ENCODE measurements at places on chromosomes 1 and 21. TPM values are rescaled to one million over a fixed set of nuclear protein-coding genes. Genes with fewer than 3 reads are reported as not detected.

- DNase-seq = no peak
Measured at GRCh38 chr21:32978331-32979270, 47.1 kb upstream of the OLIG2 start.

TUT4 gene
- total RNA-seq = 120 TPM

- no peak for DNase-seq
Measured at GRCh38 chr21:42174173-42174572, 44.8 kb upstream of the ABCG1 start.

SLC6A9 gene
- 24.5 TPM for total RNA-seq

- DNase-seq = no peak
Measured at GRCh38 chr1:62962014-62962812, 178.3 kb downstream of the ATG4C start.

GRCh38 chr21:15015622-15016471, 49.0 kb downstream of the NRIP1 start:
- no peak for DNase-seq

DNA sequence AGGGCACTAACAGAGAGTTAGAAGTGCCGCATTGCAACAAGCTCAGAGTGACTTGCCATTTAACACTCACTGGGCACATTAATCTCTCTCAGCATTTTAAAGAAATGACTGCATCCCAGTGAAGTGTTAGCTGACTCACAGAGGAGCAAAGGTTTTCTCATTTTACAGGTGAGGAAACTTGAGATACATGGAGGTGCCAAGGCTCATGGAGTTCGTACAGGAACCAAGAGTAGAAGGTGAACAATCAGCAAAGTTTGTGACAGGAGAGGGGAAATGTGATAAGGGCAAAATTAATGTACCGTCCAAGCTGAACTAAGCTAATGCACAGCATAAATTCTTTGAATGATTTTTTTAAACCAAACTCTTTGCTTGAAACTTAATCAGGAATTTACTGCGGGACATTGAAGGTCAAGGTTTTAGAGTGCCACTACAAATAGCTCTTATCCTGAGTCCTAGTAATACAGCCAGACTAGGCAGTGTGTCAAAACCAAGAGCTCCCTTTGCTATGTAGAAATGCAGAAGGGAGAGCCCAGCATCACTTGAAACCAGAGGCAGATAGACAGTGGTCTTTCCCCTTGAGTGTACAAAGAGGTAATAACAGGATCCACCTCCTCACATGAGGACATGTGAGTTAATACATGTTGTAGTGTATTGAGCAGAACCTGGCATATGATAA, 22.4 kb upstream of the NTPCR start:
- no peak for DNase-seq

DNA sequence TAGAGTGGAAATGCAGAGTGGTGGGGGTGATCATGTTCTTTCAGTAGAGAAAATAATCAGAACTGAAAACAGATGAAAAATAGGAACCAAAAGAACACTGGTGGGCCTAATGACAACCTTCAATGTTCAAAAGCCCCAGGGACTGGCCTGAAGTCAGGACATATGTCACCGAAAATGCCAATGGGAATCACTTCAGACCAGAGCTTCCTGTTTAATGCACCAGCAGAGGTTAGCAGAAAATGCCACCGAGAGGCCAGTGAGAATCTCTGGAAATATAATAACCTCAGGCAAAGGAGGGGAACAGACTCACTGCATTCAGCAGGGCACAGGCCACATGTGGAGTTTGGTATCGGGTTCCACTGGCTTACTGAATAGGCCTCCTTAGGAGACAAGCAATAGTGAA, 15.9 kb upstream of the CD58 start:
- DNase-seq = no peak

- no peak for DNase-seq
Measured at GRCh38 chr1:185158800-185159199, 1.8 kb downstream of the SWT1 start.

DNA sequence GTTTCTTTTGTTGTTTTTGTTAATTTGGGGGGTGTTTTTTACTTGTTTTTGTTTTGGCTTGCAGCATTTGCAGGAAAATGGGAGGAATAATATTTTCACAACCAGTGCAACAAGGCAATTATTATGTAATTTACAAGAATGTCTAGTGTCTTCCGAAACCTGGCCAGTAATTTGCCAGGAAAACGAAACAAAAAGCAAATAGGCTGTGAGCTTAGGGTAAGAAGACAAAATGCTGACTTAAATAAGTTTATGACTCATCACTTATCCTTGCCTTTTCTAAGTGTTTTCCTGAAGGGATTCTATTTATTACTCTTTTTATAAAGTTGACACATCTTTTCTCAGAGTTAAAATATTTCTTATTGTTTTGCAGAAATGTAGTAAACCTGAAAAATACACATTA, 49.8 kb downstream of the KCNT2 start:
- no peak for DNase-seq

- DNase-seq = no peak
Measured at GRCh38 chr1:56105397-56105796, 474.0 kb downstream of the PLPP3 start.

MROH7 gene
- total RNA-seq = 0.86 TPM

- DNase-seq = no peak
Measured at GRCh38 chr1:78549891-78550290, 59.1 kb downstream of the PTGFR start.

GRCh38 chr1:18578271-18578670, 52.4 kb upstream of the PAX7 start:
- DNase-seq = no peak

DNA sequence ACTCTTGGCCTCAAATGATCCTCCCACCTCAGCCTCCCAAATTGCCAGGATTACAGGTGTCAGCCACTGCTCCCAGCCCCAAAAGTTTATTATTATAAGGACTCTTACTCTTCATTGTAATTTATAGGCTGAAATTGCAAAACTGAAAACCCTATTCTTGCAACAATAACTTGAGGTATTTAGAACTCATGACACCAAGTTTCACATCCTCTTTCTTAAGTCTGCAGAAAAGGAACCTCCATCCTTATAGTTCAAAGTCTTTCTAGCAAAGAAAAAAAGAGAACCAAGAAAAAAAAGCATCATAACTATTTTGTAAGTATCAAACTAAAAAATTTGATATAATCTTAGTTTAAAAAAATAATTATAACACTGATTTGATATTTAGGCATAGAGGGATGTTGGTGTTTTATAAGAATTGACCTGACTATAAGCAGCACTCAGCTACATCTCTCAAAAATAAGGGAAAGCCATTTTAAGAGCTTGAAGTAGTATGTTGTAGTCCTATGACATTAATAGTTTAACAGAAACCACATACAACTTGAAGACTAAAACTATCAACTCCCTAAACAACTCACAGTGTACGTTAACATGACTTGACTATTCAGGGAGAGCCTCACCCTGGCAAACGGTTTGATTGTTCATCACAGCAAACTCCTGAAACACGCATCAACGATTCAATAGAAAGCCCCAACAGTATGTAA, 122.4 kb downstream of the AKT3 start:
- no peak for DNase-seq

AURKAIP1 gene
- total RNA-seq = 97.7 TPM

CD247 gene
- total RNA-seq = 160 TPM

DNA sequence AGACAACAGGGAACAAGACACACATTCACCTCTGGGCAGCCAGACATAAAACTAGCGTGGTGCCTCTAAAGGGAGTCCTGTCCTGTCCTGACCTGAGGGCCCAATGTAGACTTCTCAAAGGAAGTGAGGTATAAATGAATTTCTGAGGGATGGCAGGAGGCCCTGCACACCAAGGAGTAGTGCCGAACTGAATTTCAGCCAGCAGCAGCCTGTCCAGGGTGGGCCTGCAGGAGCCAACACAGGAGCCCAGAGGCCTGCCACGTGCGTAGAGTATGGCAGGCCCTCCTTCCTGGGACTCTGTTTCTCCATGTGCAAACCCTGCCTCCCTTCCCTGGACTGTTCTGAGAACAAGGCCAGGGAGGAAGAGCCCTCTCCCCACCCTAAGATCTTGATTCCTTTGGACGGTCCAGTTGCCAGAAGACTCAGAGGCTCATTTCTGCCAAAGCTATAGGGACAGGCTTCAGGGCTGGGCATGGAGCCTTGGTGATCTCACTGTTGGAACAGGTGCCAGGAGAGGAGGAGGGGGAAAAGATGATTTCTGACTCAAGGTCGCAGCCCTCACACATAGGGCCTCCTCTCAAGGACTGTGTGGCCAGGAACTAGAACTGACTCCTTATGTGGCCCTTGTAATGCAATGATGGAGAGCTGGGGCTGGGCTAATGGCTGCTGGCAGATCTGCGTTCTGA, 1.8 kb upstream of the FABP3 start:
- no peak for DNase-seq

- no peak for DNase-seq
Measured at GRCh38 chr1:219906924-219907771, 21.2 kb downstream of the SLC30A10 start.

GRCh38 chr1:57471995-57472394, 48.1 kb upstream of the DAB1 start:
- no peak for DNase-seq

DNA sequence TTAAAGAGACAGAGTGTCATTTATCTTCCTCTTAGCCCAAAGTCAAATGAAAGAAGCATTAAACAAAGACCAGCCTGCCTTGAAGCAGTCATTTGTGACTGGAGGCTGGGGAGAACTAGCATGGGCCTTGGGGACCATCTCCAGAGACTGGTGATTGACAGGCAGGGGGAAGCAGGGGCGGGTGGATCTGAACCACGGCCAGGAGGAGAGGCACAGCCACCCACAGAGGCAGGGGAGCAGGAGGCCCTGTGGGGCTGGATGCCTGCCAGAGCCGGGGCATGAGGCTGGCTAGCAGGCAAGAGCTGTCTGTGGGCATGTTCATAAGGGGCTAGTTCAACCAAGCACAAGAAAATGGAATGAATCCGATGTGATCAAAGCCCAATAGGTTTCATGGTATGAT, 73.9 kb downstream of the PLXNA2 start:
- no peak for DNase-seq

GRCh38 chr1:204544321-204544720, 28.1 kb downstream of the MDM4 start:
- DNase-seq = no peak

KRTAP19-3 gene
- total RNA-seq = not detected

- DNase-seq = no peak
Measured at GRCh38 chr1:222644636-222644980, 26.7 kb downstream of the MIA3 start.

ELK4 gene
- total RNA-seq = 72.8 TPM

DNA sequence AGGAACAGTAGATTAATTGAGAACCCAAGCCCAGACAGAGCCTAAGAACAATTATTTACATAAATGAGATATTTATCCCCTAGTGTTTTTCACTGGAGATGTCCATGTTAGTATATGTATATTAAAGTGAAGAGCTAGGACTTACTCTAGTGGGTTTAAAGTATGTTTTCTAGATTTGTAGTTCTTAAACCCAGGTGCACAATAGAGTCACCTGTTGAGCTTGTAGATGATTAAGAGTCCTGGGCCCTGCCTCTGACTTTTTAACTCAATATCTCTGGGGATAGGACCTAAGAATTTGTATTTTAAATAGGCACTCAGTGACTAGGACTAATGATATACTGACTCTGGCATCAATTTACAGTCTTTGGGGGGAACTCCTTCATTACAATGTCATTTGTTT, 112.8 kb downstream of the DNAH14 start:
- DNase-seq = no peak

GRCh38 chr1:65151641-65152040, 3.6 kb downstream of the AK4 start:
- no peak for DNase-seq

DNA sequence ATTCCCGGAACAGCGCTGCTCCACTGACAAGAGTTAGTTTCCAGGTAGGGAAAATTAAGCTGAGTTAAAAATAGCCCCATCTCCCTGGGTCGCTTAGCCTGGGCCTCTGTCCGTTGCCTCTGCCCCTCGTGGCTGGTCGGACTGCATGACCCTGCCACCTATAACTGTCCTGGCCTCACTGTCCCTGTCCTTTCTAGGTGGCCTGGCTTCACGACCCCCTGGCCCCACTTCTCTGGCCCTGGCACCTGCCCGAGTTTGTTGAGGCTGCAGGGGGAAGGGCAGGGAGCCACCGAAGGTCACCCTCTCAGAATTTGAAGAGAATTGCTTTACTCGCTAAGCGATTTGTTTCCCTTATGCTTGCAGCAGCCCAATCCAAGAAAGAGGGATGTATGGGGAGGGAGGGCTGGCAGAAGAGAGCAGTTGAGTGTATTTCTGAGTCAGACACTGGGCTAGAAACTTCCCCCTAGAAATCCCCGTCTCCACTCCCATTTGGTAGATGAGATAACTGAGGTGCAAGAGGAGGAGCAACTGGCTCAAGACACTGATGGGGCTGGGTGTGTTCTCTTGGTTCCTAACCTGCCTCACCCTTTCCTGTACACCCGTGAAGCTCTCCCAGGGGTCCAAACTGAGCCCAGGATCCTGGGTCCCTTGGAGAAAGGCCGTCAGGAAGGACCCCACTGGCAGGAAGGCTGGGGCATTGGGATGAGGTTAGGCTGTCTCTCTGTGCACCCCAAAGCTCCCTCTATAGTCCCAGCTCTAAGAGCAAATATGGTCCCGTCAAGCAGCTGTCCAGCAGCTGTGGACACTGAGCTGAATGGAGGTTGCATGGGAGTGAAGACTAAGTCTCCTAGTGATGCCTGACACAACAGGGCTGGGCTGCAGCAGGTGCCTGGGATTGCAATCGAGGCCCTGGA, 2.9 kb upstream of the EDN2 start:
- no peak for DNase-seq

- DNase-seq = no peak
Measured at GRCh38 chr1:236207121-236207520, 64.8 kb downstream of the GPR137B start.

GBP5 gene
- 209 TPM for total RNA-seq

DNA sequence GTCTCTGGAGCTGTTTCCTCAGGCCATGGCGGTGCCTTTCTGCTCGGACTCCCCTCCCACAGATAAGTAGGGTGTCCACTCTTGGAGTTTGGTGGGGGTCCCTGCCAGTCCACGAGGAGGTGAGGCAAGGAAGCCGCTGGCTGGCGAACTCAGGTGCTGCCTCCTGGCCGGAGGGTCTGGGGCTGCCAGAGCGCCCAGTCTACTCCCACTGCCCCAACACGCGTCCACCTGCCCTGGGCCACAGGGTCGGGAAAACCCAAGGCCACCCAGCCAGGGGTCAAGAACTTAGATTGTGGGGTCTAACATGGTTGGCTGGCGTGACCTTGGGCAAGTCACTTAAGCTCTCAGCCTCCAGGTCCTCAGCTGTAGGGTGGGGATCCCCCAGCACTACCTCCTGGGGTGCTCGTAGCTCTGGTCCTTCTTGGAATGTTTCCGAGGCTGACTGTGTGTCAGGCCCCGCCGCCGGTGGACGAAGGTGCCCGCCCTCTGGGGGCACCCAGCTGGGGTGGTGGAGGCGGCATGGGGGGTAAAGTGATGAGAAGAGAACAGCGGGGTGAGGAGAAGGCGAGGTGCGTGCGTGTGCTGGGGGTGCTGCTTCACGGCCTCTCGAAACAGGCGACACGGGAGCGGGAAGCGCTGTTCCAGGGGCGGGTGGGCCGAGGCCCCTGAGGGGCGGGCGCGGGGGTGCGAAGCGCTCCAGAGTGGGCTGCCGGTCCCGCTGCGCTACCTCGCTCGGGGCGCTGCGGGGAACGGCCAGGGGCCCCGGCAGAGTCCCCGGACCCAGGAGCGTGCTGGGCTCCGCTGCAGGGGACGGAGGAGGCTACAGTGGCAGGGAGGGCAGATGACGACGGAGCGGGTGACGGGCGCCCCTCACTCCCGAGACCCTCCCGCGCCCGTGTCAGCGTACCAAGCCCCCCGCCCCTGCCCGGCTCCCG, 1.2 kb downstream of the SH2D5 start:
- no peak for DNase-seq

GRCh38 chr21:43949499-43950208, 62.5 kb upstream of the TRAPPC10 start:
- no peak for DNase-seq

- no peak for DNase-seq
Measured at GRCh38 chr21:44537930-44538911, 1.8 kb downstream of the KRTAP10-1 start.

- DNase-seq = no peak
Measured at GRCh38 chr1:83626603-83627002, 372.3 kb downstream of the TTLL7 start.

PINK1 gene
- 8.3 TPM for total RNA-seq

Data from activated T-cell treated with anti-CD3 and anti-CD28 coated beads, Interleukin-2, amount 50 U/mL, for 72 hours (primary cell).